ENCODE measurements at places on chromosomes 13 and 19. TPM values are rescaled to one million over a fixed set of nuclear protein-coding genes. Genes with fewer than 3 reads are reported as not detected.

- peaks cover 55% of the 10 kb centered on the region for H3K36me3 ChIP-seq
- no peaks in the 10 kb centered on the region for H3K27me3 ChIP-seq
- no peak overlapping the region for H3K27ac ChIP-seq
- DNase-seq: no peak
Observed at GRCh38 chr13:113506025-113506685, 15.6 kb upstream of the DCUN1D2 start.

DNA sequence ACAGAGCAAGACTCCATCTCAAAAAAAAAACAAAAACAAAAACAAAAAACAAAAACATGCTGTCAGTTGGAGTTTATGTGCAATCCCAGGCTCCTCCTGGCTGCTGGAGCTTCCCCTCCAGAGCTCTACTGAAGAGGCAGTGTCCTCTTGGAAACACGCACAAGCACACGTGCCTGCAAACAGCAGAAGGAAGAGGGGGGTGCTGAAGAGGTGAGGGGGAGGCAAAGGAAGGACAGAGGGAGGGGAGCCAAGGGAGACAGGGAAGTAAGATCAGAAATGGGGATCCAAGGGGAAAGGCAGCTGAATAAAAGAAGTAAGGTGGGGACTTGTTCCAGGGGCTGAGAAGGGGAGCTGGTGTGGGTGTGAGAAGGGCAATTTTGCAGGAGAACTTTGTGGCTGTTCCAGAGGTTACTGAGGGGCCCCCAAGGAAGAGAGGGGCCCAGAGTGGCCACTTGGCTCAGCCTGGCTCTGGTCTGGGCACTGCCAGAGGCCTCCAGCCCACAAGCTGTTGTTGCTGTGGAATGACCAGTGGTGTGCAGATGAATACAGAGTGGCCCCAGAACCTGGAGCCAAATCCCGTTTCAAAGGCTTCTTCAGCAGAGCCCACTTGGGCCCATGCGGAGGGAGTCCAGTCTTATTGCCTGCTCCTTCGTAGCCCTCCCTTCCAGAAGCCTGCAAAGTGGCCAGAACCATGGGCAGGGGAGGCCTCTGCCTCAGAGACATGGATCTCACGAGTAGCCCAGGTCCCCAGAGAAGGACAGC lies 34.4 kb downstream of the LYL1 start:
- no peaks in the 10 kb centered on the region for H3K4me1 ChIP-seq
- DNase-seq: no peak
- H3K36me3 ChIP-seq: no peaks in the 10 kb centered on the region
- peaks cover 5% of the 10 kb centered on the region for H3K27me3 ChIP-seq

GRCh38 chr19:22616659-22617058 lies 17.5 kb upstream of the ZNF492 start:
- peaks cover under 1% of the 10 kb centered on the region for H3K27me3 ChIP-seq
- no peaks in the 10 kb centered on the region for H3K36me3 ChIP-seq
- H3K4me3 ChIP-seq: no peak overlapping the region
- no peaks in the 10 kb centered on the region for H3K4me1 ChIP-seq
- H3K27ac ChIP-seq: no peak overlapping the region
- no peak for DNase-seq

GRCh38 chr19:46715975-46716671 lies 791 bp downstream of the PRKD2 start:
- no peaks in the 10 kb centered on the region for H3K27me3 ChIP-seq
- H3K4me3 ChIP-seq: peak overlapping the region; percentile 94
- peaks cover 67% of the 10 kb centered on the region for H3K4me1 ChIP-seq
- DNase-seq: no peak
- peaks cover 34% of the 10 kb centered on the region for H3K36me3 ChIP-seq

DNA sequence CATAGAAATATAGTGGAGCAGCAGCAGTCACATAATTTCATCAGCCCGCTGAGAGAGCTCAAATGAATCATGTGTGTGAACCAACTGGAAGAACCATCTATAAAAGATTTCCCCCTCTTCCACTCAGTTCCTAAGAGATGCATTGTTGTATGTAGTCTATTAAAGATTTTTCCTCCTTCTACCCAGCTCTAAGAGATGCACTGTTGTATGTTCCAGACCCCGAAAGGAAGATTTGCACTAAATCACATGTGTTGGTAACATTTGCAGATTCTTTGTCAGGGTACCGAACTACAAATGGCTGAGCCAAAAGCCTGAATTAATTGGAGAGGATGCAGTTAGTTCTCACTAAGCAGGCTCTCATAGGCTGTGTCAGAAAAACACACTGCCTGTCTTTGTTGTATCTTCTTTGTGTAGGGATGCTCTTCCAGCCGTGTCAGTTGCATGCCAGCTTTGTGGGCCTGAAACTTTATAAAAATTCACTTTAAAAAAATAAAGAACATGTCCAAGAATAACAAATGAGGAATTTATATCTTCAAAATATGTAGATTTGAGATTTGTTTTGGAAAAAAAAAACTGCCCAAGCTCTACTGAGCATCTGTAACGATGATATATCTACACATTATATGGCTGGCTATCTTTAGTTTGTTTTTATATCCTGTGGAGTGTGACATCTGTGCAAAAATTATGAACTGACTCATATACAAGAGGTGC lies 223.1 kb downstream of the MZT1 start:
- H3K4me3 ChIP-seq: no peak overlapping the region
- H3K27me3 ChIP-seq: no peaks in the 10 kb centered on the region
- H3K27ac ChIP-seq: no peak overlapping the region
- no peaks in the 10 kb centered on the region for H3K4me1 ChIP-seq

- no peaks in the 10 kb centered on the region for H3K27me3 ChIP-seq
- no peak overlapping the region for H3K4me3 ChIP-seq
- H3K36me3 ChIP-seq: no peaks in the 10 kb centered on the region
- H3K27ac ChIP-seq: peak overlapping the region; percentile 61
Observed at GRCh38 chr13:51502153-51502651, 49.4 kb upstream of the INTS6 start.

GRCh38 chr13:41820581-41821237 lies 140.2 kb downstream of the VWA8 start:
- no peaks in the 10 kb centered on the region for H3K4me1 ChIP-seq
- H3K27me3 ChIP-seq: no peaks in the 10 kb centered on the region
- no peak for DNase-seq
- no peak overlapping the region for H3K27ac ChIP-seq

GRCh38 chr13:89380101-89380500 lies 1708.9 kb downstream of the SLITRK5 start:
- no peak overlapping the region for H3K4me3 ChIP-seq
- H3K27me3 ChIP-seq: no peaks in the 10 kb centered on the region
- no peaks in the 10 kb centered on the region for H3K4me1 ChIP-seq
- no peak overlapping the region for H3K27ac ChIP-seq
- H3K36me3 ChIP-seq: no peaks in the 10 kb centered on the region

GRCh38 chr13:110923777-110924638 lies 9.1 kb upstream of the ANKRD10 start:
- DNase-seq: no peak
- H3K27me3 ChIP-seq: peaks cover 10% of the 10 kb centered on the region
- H3K36me3 ChIP-seq: no peaks in the 10 kb centered on the region
- H3K27ac ChIP-seq: no peak overlapping the region

DNA sequence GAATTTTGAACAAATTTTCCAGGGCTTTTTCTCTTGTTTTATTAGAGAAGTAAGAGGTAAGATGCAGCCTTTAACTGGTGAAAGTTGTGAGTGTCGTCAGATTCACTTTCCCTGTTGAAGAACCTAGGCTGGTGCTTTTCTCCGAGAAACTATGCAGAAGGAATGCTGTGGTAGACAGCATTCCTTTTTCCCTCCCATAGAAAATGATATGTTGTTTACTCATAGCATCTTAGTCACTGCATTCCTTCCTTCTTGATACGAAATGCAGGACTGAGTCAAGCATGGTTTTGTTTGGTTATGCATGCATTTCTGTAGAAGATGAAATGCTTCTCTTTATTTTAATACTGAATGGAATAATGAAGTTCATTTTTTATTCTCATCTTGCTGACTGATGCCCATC lies 3.4 kb downstream of the ITGBL1 start:
- peaks cover 8% of the 10 kb centered on the region for H3K27me3 ChIP-seq
- H3K27ac ChIP-seq: no peak overlapping the region
- DNase-seq: no peak
- H3K4me3 ChIP-seq: no peak overlapping the region

- H3K27ac ChIP-seq: no peak overlapping the region
- peaks cover 6% of the 10 kb centered on the region for H3K27me3 ChIP-seq
- H3K36me3 ChIP-seq: no peaks in the 10 kb centered on the region
- no peaks in the 10 kb centered on the region for H3K4me1 ChIP-seq
- no peak for DNase-seq
Observed at GRCh38 chr13:44206434-44206833, 167.2 kb upstream of the SERP2 start.

- H3K27ac ChIP-seq: no peak overlapping the region
- no peaks in the 10 kb centered on the region for H3K27me3 ChIP-seq
- no peak overlapping the region for H3K4me3 ChIP-seq
- peaks cover 42% of the 10 kb centered on the region for H3K36me3 ChIP-seq
- H3K4me1 ChIP-seq: no peaks in the 10 kb centered on the region
Observed at GRCh38 chr13:100409132-100409531, 179.5 kb downstream of the GGACT start.

DNA sequence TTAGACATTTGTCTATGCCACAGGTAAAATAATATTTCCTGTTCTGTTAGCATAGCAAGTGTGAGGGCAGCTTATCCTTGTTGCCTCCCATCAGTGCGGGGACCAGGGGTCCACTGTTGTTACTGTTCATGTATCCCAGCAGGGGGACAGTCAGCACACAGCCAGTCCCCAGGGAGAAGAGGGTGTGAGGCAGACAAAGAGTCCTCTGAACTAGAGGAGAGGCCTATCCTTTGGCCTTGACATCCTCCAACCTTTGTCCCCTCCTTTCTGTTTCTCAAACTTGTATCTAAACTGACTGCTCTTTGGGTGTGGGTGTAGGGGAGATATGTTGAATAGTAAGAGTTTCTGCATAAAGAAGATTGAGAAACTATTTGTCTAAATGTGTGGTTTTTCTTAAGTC lies 2.9 kb upstream of the GPR18 start:
- peaks cover 90% of the 10 kb centered on the region for H3K4me1 ChIP-seq
- H3K27me3 ChIP-seq: no peaks in the 10 kb centered on the region
- no peak overlapping the region for H3K4me3 ChIP-seq
- peaks cover 24% of the 10 kb centered on the region for H3K36me3 ChIP-seq
- H3K27ac ChIP-seq: peak overlapping the region; percentile 96

DNA sequence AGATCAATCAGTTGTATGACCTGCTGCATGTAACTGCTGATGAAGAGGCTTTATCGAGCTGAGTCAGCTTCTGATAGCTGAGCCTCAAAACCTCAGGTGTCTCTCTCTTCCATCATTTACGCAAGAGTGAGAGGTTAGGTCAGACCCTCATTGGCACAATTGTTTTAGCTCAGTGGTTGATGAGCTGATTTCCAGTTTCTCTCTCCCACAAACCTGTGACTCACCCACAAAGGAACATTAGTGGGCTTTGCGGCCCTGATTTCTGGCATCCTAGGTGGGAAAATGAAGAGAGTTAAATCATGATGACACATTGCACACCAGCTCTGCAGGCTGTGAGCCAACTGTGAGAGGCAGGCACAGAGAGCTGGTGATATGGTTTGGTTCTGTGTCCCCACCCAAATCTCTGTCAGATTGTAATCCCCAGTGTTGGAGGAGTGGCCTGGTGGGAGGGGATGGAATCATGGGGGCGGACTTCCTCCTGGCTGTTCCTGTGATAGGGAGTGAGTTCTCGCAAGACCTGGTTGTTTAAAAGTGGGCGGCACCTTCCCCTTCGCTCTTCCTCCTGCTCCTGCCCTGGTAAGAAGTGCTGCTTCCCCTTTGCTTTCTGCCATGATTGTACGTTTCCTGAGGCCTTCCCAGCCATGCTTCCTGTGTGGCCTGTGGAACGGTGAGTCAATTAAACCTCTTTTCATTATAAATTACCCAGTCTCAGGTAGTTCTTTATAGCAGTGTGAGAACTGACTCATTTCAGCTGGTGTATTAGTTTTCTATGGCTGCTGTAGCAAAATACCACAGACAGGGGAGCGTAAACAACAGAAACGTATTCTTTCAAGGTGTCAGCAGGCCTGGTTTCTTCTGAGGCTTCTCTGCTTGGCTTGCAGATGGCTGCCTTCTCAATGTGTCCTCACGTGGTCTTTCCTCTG lies 33.5 kb upstream of the TMTC4 start:
- peaks cover 3% of the 10 kb centered on the region for H3K4me1 ChIP-seq
- no peak overlapping the region for H3K27ac ChIP-seq
- no peak for DNase-seq
- no peak overlapping the region for H3K4me3 ChIP-seq
- H3K27me3 ChIP-seq: no peaks in the 10 kb centered on the region

DNA sequence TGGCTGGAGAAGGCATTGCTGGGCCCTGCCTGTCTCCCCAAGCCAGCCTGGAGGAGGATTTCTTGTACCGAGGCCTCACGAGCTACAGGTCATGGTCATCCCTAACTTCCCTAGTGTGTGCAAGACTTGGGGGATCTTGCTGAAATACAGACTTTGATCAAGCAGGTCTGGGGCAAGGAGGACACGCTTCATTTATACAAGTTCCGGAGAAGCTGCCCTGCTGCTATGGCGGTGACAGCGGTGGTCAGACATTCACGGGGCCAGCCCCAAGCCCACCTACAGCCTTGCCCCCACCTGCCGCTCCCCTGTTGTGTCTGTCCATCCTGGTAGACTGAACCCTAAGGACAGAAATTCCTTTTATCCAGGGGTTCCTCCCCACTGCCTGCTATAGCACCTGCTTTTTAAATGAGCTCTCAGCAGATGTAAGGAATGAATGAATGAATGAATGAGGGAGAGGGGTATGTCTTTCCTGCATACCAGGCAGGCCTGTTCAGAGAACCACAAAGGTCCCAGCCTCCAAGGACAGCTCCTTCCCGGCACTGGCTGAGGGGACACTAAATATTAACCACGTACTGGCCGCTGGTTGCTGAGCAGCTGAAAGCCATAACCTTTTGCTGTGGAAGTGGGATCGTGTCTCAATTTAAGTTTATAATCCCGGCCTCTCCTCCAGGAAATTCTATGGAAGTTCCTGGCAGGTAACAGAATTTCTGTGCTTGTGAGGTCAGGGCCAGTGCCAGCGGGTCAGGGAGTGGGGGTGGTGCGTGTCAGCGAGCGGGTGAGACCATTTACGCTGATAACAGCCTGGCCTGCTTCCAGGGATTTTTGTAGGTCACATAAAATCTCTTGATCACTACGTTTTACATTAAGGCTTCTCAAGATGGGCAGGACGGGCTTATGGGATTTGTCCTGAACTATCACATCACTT lies 27.1 kb downstream of the TSSK6 start:
- peaks cover 63% of the 10 kb centered on the region for H3K4me1 ChIP-seq
- H3K27me3 ChIP-seq: no peaks in the 10 kb centered on the region
- H3K36me3 ChIP-seq: peaks cover 23% of the 10 kb centered on the region
- H3K4me3 ChIP-seq: peak overlapping the region; percentile 58
- H3K27ac ChIP-seq: peak overlapping the region; percentile 91

- no peak overlapping the region for H3K4me3 ChIP-seq
- H3K4me1 ChIP-seq: peaks cover 30% of the 10 kb centered on the region
- peaks cover 40% of the 10 kb centered on the region for H3K36me3 ChIP-seq
Observed at GRCh38 chr19:14512406-14512961, 5.7 kb downstream of the DNAJB1 start.

GRCh38 chr13:41613471-41613870 lies 156.1 kb downstream of the RGCC start:
- H3K4me1 ChIP-seq: no peaks in the 10 kb centered on the region
- H3K4me3 ChIP-seq: no peak overlapping the region
- H3K27ac ChIP-seq: no peak overlapping the region
- no peaks in the 10 kb centered on the region for H3K27me3 ChIP-seq
- peaks cover 50% of the 10 kb centered on the region for H3K36me3 ChIP-seq
- DNase-seq: no peak

Gene CEACAM7
- total RNA-seq: not detected

Gene FGF22
- total RNA-seq: 0.64 TPM

Gene GARIN5A
- total RNA-seq: 0.67 TPM

Gene CLDND2
- total RNA-seq: 2.2 TPM

Gene SYNGR4
- total RNA-seq: not detected

Gene KIR3DL2
- not detected for total RNA-seq

Gene SGCG
- total RNA-seq: not detected

Gene JSRP1
- total RNA-seq: 0.54 TPM

Gene EDDM13
- total RNA-seq: not detected
